ENCODE measurements at places on chromosomes 11 and 22. TPM values are rescaled to one million over a fixed set of nuclear protein-coding genes. Genes with fewer than 3 reads are reported as not detected.

HTR3A gene
- total RNA-seq = 0.15 TPM

CASP1 gene
- total RNA-seq = 25.4 TPM

SCGB1D2 gene
- total RNA-seq = 642 TPM

SPDYC gene
- not detected for total RNA-seq

OR51F1 gene
- total RNA-seq = not detected

MAJIN gene
- total RNA-seq = not detected

GRCh38 chr11:126140201-126140925 lies 71.1 kb downstream of the RPUSD4 start:
- DNase-seq = no peak

DNA sequence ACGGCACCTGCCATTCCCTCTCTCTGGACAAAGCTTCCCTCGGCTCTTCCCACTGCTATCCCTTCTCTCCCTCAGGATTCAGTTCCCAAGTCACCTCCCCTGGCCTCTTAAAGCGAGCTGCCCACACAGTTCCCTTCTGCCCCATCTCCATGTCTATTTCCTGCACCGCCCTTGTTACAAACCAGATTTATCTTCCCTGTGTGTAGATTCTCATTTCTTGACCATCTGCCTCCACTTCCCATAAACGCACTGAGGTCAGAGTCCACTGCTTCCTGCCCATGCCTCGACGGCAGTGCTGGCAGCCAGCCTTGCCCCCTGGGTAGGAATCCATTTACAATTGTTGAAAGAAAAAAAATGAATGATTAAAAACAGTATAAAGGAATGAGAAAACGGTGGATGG lies 11.6 kb upstream of the APOBEC3B start:
- no peak for DNase-seq

DNA sequence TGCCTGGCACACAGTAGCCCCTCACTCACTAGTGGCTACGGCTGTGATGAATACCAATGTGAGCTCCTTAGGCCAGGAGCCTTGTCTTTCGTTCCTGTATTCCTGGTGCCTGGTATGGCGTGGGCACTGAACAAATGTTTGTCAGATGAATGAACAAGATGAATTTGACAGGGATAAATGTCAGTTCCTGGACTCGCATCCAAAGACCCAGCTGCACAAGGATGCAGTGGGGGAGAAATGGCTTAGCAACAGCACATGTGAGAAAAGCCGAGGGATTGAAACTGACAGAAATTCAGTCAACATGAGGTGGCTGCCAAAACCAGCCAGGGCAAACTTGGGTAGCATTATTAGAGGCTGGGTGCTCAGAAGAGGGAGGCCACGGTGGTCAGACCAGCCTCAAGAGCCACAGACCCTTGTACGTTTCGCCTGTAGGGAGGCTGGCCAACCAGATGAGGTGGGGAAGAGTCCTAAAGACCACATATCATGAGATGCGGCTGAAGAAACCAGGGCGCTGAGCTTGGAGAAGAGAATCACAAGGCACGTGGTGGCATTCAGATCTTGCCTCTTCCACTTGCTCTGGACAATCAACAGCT lies 7.7 kb upstream of the SLC22A8 start:
- DNase-seq = no peak

DNA sequence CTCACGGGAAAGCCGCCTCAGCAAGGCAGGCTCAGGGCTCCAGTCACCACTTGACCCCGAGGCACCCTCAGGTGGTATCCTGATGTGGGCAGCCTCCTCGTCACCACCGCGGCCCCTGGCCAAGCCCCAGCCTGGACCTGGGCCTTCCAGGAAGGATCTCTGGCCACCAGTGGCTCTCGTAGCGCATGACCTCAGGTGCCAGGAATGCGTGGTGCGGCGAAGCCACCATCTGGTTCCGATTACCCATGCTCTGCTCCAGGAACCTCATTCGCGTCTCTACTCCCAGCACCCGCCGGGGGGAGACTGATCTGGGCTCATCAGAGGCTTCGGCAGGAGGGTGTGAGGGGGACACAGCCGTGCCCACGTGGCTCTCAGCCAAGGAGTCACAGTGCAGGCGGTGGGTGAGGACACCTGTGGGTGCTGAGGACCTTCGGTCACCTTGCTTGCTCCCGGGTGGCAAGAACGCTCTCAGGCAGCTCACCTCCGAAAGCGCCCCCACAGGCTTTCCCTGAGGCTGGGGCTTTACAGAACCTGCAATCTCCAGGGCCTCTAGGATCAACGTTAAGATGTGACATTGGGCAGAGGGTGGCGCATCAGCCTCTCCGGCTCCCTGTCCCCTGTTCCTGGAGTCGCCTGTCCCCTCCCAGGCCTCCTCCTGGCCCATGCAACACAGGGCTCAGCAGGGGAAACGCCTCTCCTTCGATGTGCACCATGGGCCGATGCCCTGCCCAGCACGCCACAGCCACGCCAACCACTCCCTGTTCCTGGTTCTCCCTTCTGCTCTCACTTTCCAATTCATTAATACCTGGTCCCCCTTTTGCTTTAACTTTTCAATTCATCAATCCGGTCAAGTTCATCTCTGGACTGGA lies 39.0 kb downstream of the TBX1 start:
- peak; percentile 93 for DNase-seq

DNA sequence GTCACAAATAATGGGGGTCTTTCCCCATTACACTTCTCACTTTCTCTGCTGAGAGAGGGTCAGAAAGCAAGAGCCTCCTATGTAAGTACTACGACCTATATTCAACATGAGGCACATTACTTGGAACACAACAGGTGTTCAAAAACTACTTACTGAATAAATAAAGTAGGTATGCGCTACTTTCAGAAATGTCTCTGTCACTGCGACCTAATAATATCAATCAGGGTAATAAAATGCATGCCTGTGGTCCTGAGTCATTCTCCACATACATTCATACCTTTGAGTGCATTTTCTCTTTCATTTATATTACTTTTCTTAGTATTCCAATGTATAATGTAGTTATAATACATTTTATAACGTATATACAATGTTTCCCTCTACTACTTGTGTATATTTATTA lies 838.9 kb downstream of the DLG2 start:
- DNase-seq = no peak

DNA sequence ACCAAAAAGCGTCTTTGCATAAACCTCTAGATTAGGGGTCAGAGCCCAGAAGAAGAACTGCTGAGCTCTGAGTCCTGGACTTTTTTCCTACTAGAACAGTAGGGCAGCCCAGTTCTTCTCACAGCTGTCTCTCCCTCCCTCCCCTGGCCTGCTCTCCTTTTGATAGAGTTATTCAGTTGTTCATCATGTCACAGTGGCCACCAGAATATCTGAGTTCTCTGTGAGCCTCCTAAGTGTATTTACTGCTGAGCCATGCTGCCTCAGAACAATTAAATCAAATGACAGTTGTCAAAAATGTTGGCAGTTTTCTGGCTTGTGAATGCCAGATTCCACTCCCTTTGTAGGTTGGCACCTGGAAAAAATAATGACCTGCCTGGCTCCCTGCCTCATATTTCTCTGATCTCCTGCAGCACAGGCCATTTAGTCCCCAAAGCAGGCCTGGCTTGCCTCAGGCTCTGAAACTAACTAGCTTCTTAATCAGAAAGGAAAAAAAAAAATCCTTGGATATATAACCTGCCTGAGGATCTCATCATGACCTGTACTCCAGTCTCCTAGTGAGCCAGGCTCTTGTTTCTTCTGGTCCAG lies 377.4 kb upstream of the LARGE1 start:
- DNase-seq = no peak

DNA sequence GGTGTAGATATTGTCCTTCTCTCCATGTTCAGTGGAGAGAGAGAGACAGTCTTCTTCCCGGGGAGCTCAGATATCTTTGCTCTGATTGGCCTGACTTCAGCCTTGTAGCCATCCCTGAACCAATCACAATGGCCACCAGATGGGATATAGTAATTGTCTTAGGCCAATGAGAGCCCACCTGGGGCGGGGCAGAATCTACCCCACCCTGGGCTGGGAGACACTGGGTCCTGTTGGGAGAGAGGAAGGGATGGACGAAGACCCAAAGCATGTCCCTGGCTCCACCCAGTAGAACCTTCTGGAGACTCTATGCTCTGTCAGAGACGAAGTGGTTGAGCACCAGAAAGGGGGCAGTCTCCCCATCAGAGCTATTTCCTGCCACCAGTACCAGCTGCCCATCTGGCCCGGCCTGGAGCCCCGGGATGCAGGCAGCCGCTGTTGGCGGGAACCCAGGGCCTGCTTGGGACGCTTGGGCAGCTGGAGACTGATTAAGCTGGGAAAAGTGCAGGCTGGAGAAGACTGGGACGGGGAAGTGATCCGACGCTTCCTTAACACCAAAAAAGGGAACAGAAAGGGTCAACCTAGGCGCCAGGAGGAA lies 31.6 kb upstream of the CBX7 start:
- DNase-seq = peak; percentile 78

DNA sequence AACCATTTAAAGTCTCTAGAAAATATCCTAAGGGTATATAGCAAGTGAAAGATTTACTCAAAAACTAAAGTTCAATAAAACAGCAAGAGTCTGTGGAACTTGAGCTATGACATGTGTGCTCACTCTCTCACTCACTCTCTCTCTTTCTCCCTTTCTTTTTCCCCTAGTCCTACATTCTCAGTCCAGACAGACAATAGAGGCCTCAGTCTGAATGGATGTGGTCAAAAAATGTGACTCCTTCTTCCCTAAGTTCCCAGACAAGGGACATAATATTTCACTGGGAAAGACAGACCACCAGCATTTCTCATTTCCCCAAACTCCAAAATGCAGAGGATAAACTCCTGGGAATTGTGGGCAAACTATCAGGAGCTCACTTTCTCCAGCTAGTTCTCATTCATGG lies 17.6 kb upstream of the APLNR start:
- no peak for DNase-seq
